HS-27A (cell line): ENCODE measurements at places on chromosomes 11 and 22.

- no peak for DNase-seq
Observed at GRCh38 chr11:76685831-76686230, 15.3 kb upstream of the LRRC32 start.

DNA sequence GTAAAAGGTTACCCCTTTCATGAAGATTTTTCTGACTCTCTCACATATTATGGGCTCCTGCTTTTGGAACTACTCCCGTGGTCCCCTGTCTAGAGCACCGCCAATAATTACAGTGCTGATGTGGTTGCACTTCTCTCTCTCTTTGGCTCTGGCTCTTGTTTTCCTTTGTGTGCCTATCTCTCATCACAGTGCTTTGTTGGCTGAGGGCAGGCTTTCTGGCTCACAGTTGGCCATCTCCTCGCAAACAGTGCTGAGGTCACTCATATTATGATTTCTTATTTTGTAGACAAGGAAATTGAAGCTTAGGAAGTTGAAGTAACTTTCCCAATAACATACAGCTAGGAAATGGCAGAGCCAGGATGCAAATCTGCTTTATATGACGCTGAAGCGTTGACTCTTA lies 192.5 kb downstream of the DDX10 start:
- no peak for DNase-seq

- no peak for DNase-seq
Observed at GRCh38 chr11:36123336-36124101, 165.7 kb downstream of the COMMD9 start.

- no peak for DNase-seq
Observed at GRCh38 chr11:45305874-45306623, 19.9 kb upstream of the SYT13 start.

DNA sequence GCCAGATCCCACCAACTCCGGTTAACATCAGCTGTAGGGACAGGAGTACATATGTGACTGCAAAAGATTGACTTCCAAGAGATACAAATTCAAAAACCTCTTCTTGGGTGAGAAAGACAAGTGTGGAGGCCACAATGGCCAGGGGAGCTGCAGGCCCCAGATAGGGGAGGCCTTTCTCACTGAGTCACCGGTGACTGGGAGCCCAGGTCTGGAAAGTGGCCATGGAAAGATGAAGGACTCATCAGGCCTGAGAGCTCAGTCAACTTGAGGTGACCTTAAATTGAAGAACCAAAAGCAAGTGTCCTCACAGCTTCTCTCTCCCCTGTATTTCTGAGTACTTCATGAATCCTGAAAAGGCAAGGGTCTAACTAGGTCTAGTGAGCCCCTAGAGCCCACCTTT lies 90.4 kb upstream of the CLPB start:
- DNase-seq: no peak

GRCh38 chr11:79232346-79232745 lies 208.5 kb downstream of the TENM4 start:
- no peak for DNase-seq

DNA sequence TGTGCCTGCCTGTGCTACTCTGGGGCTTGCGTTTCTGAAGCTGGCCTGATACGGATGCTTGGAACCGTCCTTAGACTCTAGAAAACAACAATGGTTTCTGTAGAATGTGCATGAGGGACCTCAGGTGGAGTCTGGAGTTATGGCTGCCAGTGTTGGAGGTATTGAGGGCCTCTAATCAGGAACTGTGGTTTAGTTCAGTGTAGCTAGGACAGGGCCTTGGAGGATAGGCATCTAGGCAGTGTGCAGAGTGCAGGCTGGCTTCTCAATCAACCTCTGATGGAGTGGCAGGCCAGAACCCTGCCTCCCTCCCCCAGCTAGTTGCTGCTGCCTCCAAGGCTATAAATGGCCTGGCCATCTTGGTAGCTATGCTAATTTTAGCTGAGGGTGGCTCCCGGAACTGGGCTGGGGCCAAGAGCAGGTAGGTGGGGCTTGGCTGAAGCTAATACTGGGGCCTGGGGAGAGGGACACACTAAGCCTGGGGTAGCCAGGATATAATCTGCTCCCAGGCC lies 4.0 kb downstream of the STIM1 start:
- no peak for DNase-seq

DNA sequence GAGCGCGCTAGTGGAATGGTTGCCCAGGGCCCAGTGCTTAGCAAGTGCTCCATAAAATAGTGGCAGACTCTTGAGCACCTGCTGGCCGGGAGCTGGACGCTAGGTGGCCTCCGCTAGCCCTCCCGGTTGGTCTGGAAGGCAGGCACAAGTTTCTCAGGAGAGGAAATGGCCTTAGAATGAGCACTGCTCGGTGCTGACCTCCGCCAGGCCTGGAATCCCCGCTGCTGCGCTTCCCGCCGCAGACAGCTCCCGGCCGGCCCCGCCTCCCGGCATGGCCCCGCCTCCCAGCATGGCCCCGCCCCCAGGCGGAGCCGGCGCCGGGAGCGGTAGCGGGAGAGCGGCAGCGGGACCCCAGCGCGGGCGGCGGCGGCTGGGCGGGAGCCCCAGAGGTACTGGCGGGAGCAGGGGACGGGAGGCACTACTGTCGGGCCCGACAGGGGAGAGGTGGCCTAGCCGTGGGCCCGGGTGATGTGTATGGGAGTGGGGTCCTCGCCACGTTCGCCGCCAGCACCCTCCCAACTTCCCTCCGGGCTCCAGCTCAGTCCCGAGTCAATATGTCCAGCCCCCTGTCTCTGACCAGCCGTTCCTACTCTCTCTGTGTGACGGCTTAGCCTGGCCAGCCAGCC lies at the start of gene SIPA1:
SIPA1 (plus strand) TSS at position 308 of the 626 bp plus-strand sequence. CDS start 2,821 bp downstream, outside the sequence.
- DNase-seq: peak; percentile 81

- peak; percentile 67 for DNase-seq
Observed at GRCh38 chr22:45968751-45969413, 8.1 kb downstream of the WNT7B start.

GRCh38 chr22:29756341-29756740 lies 10.5 kb downstream of the ZMAT5 start:
- no peak for DNase-seq

DNA sequence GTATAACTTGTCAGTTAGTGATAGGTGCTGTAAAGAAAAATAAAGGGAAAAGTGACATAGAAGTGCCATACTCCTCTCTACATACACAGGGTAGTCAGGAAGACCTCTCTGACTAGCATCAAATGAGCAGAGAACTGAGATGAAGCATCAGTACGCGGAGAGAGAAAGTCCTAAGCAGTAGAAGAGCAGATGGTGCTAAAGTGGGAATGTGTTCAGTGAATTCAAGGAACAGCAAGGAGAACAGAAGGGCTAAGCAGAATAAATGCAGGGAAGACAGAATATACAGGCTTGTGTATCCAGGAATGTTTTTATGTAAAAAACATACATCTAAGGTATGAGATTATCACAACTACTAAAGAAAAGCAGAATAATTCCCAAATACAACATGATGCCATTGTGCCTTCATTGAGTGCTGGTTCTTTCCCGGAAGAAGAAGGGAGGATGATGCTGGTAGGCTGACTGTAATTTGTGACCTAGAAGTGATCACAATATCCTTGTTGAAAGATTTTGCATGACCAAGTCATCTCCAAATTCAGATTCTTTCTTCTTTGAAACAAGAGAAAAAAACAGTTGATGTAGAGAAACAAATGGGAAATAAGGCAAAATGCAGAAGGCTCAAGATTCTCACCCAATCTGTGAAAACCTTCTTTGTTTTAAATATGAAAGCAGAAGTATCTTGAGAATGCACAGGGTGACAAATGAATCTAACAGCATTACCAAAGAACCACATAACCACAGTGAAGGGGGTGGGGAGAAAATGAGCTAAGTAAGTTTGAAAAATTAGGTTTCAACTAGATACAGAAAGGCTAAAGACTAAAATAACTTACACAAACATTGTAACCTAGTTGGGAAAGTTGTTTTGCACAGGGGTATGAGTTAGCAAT lies 20.5 kb downstream of the MRE11 start:
- no peak for DNase-seq

DNA sequence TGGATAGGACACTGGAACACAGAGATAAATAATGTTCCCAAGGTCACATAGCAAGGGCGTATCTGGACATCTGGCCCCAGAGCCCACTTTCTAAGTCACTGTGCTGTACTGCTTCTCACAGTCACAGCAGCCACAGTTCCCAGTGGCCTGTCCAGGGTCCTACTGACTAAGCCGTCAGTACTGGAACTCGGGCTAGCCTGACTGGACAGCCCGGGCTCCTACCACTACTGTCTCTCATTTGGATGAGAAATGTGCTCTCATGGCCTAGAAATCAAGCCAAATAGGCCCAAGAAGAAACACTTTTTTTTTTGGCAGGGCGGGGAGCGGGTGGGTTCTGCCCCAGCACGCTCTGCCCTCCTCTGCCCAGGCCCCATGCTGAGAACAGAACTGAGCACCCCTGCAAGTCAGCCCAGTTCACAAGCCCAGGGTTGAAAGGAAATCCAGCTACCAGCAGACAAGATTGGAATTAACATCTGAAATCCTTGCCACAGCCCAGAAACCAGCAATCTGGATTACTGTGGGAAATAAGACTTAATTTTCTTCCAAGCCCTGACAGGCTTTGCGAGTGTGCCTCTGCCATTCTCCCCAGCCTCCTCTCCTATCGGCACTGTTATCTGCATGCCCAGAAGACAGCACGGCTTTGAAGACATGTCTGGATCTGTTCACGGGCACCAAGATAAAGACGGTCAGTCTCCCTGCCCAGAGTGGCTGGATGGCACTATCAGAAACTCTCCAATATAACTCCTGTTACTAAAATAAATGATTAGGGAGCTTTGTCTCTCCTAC lies 182.9 kb upstream of the NCAM1 start:
- no peak for DNase-seq

DNA sequence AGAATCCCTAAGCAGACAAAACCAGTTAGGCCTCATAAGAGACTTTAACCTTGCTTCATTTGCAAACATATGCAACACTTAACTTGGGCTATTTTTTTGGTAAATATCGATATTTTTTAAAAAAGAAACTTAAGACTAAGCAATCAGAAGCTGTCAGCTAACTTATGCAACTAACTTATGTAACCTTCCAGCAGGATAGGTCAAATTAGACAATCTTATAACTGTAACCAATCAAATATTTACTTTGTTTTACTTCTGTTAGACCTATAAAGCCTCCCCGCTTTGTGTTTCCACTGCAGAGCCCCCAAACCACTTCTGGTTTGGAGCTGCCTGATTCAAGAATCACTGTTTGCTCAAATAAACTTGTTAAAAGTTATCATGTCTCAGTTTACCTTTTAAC lies 8.0 kb downstream of the MSANTD4 start:
- no peak for DNase-seq

GRCh38 chr11:76649011-76649410 lies 21.5 kb downstream of the LRRC32 start:
- DNase-seq: no peak

DNA sequence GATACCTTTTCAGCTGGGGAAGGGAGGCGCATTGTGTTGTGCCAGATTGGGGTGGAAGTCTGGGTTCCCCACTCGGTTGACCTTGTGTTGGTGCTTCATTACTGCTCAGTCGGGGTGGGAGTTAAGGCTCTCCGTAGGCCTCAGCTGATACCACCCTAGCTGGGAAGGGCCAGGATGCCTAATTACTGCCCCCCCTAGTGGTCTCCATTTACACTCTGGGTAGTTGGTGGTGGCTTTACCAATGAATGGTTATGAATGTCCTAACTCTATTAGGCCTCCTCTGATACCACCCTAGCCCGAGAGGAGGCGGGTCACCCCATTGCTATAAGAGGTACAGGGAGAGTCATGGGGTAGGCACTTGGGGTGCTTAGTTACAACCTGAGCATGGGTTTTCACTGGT lies 27.5 kb upstream of the HIKESHI start:
- DNase-seq: no peak

DNA sequence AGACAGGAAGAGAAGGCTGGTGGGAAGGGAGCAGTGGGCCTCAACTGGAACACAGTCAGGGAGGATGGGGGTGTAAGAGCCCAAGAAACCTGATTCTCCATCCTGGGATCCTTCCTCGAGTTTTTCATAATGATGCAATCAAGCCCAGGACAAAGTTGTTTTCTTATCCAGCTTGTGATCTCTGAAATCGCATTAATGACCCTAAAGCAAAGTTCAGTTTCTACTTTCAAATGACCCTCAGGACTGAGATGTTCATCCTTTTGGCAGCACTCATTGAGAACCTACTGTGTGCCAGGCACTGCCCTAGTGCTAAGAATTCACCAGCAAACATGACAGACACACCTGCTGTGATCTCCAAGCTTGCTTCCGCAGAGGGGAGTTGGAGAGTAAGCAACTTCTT lies 45.3 kb downstream of the ISX start:
- DNase-seq: no peak

GRCh38 chr11:43197379-43197778 lies 114.4 kb upstream of the API5 start:
- DNase-seq: no peak

DNA sequence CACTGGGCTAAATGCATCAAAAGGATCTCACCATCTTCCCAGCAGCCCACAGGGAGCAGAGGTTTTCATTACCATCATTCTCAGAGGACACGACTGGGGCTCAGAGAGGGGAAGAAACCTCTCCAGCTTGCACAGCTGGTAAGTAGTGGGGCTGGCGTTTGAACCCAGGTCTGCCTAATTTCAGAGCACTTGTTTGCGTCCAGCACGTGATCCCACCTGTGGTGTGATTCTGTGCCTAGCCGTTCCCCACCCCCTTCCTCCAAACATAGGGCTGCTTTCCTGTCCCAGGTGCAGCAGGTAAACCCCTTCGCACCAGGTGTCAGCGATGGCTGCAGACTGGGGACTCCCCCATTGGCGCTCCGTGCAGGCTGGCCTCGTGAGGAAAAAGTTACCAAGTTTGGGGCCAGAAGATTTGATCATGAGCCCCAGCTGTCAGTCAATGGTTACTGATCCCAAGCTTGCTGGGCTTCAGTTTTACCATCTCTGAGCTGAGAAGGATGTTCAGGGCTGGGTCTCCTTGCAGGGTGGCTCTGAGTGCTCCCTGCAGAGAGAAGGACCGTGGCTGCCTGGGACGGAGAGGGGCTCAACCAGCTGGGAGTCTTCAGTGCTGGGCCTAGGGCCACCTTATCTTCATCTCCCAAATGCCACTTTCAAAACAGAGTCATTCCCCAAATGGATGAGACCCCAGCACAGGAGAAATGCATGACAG lies 445.6 kb downstream of the TBC1D22A start:
- no peak for DNase-seq

GRCh38 chr11:113577356-113578032 lies 102.3 kb upstream of the DRD2 start:
- no peak for DNase-seq

GRCh38 chr11:126424471-126425039 lies 69.1 kb downstream of the ST3GAL4 start:
- no peak for DNase-seq

DNA sequence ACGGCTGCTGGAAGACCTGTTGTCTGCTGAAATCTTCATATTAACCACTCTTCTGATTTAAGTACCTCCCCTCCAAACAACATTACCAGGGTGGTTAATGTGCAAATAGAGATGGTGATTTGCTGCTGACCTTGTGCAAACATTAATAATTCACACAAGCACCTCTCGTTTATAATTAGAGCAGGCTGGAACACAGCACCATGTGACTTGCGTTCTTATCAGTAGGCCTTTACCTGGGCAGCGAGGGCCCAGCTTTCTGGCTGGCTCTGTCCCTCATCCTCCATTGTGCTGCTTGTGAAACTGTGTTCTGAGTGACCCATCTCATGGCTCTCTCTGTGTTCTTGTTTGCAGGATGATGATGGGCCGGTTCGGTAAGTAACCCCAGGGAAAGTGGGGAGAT lies 41.0 kb upstream of the PARVG start:
- no peak for DNase-seq

GRCh38 chr11:133156986-133157745 lies 375.1 kb downstream of the OPCML start:
- no peak for DNase-seq

GRCh38 chr11:132632641-132633124 lies 899.6 kb downstream of the OPCML start:
- peak; percentile 71 for DNase-seq

- no peak for DNase-seq
Observed at GRCh38 chr11:33376331-33377310, 119.4 kb downstream of the HIPK3 start.
